ENCODE measurements at places on chromosomes 6 and 20. TPM values are rescaled to one million over a fixed set of nuclear protein-coding genes. Genes with fewer than 3 reads are reported as not detected.

- no peak overlapping the region for H3K4me3 ChIP-seq
- no peaks in the 10 kb centered on the region for H3K36me3 ChIP-seq
- peaks cover 28% of the 10 kb centered on the region for H3K4me1 ChIP-seq
- no peak for DNase-seq
- no peak overlapping the region for H3K27ac ChIP-seq
Measured at GRCh38 chr6:30964075-30964474, 19.4 kb upstream of the MUC21 start.

DNA sequence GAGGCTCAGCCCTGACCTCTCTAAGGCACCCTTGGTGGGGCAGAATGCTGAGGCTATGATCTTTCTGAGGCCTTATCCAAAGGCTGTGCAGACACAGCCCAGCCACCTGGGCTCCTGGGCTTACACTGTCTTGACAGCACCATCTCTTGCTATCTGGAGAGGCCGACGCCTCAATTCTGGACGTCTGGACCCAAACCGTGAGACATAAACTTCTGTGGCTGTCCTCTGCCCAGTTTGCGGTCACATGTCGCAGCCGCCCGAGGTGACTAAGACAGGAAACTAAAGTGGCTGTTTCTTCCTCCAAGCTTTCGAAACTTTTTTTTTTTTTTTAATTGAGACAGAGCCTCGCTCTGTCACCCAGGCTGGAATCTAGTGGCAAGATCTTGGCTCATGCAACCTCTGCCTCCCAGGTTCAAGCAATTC is 49.3 kb downstream of the PRR18 start:
- peaks cover 18% of the 10 kb centered on the region for H3K4me1 ChIP-seq
- peaks cover 5% of the 10 kb centered on the region for H3K36me3 ChIP-seq
- DNase-seq = peak; percentile 65
- H3K27ac ChIP-seq = peak overlapping the region; percentile 79

GRCh38 chr6:319177-320131 is 27.2 kb downstream of the DUSP22 start:
- no peak overlapping the region for H3K4me3 ChIP-seq
- H3K36me3 ChIP-seq = no peaks in the 10 kb centered on the region
- no peaks in the 10 kb centered on the region for H3K4me1 ChIP-seq
- DNase-seq = no peak

- H3K36me3 ChIP-seq = no peaks in the 10 kb centered on the region
- H3K27me3 ChIP-seq = no peaks in the 10 kb centered on the region
- H3K27ac ChIP-seq = no peak overlapping the region
- H3K4me3 ChIP-seq = no peak overlapping the region
- DNase-seq = no peak
Measured at GRCh38 chr6:131041814-131042213, 21.2 kb downstream of the EPB41L2 start.

GRCh38 chr6:42138630-42139619 is 3.5 kb downstream of the C6orf132 start:
- H3K27me3 ChIP-seq = no peaks in the 10 kb centered on the region
- H3K36me3 ChIP-seq = peaks cover 77% of the 10 kb centered on the region
- peaks cover 70% of the 10 kb centered on the region for H3K4me1 ChIP-seq
- H3K4me3 ChIP-seq = peak overlapping the region; percentile 74
- H3K27ac ChIP-seq = peak overlapping the region; percentile 89

DNA sequence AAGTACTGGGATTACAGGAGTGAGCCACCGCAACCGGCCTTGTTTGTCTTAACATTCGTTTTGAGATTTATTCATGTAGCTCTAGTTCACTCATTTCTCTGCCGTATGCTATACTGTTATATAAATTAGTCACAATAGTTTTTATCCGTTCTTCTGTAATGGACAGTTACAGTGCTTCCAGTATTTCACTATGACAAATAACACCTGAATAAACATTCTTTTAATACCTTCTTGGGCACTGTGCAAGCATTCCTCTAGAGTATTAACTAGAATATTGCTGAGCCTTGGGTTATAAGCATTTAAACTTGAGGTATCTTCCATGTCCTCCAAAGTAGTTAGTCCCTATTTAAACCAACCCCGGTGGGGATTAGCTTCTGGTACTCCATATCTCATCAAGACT is 45.6 kb downstream of the STK38 start:
- H3K27me3 ChIP-seq = no peaks in the 10 kb centered on the region
- no peak overlapping the region for H3K4me3 ChIP-seq
- no peak for DNase-seq
- peaks cover 52% of the 10 kb centered on the region for H3K36me3 ChIP-seq

DNA sequence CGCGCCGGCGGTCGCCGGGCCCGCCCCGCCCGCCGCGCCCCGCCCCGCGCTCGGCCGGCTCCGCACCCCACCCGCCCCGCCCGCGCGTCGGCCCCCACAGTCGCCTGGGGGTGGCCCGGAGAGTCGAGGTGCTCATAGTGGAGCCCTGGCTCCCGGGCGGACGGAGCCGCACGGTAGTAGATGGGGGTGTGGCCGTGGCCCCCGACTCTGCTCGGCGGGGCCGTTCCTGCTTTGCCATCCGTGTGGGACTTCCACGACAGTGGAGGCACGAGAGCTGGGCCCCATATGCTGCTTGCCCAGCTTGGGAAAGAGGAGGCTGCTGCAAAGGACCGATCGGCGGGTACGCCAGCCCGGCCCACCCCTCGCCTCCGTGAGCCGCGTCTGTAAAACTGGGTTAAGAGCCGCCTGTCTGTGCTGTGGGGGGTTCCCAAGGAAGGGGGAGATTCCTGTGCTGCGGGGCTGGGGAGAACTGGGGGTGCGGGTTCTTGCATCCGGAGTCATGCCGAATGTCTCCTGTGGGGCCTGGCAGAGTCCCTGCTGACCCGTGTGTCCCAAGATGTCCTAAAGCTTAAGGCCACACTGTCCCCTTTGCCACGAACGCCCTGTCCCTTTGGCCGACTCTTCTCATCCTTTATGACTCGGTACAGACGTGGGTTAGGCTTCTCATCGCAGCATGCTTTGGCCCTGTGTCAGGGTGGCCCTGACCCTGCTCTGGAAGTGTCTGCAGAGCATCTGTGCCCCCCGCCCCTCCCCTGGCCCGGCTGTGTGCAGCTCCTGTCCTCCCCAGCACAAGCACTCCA is at the start of gene OPRL1:
Gene OPRL1 (plus strand): TSS at position 70 of the 800 bp plus-strand sequence. CDS start 12,639 bp downstream, outside the sequence.
- peak within 1 kb of the TSS; percentile 68 for H3K27ac ChIP-seq
- peak within 1 kb of the TSS; percentile 82 for H3K4me3 ChIP-seq
- peaks cover 41% of the 10 kb centered on the region for H3K36me3 ChIP-seq
- no peak for DNase-seq
- peaks cover 32% of the 10 kb centered on the region for H3K4me1 ChIP-seq

DNA sequence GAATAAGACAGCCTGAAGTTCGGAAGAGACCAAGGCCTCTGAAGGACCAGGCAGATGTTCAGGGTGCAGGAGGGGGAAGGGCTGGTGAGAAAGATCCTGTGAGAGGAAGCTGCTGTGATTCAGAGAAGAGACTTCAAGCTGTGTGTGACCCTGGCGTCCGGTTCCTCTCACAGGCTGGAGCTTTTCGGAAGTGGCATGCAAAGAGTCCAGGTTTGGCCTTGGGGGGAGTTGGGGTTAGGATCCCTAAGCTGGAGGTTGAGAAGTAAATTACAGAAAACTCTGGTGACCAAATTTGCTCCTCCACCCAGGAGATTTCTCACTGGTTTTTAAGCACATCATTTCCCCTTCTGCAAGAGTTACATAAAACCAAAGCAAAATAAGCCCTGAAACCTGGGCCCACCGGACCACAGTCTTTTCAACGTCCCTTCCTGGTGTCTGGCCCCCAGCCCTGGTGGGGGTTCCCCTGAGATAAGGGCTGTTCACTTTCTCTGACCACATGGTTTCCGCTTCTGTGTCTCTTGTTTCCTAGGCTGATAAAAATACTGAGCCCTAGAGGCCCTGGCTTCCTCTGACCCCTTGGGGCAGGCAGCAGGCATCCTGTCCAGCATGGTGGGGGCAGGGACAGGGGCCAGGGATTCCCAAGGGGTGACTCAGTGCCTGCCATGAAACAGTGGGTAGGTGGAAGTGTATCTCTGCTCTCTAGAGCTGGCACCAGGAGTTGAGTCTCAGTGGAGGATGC is 12.0 kb upstream of the LTA start:
- H3K4me1 ChIP-seq = peaks cover 21% of the 10 kb centered on the region
- H3K27ac ChIP-seq = peak overlapping the region; percentile 22
- peaks cover 20% of the 10 kb centered on the region for H3K36me3 ChIP-seq
- H3K4me3 ChIP-seq = no peak overlapping the region
- H3K27me3 ChIP-seq = peaks cover 9% of the 10 kb centered on the region

- H3K27me3 ChIP-seq = no peaks in the 10 kb centered on the region
- peaks cover 7% of the 10 kb centered on the region for H3K36me3 ChIP-seq
- H3K27ac ChIP-seq = no peak overlapping the region
- no peak for DNase-seq
- H3K4me1 ChIP-seq = no peaks in the 10 kb centered on the region
Measured at GRCh38 chr20:20580139-20580538, 132.3 kb downstream of the RALGAPA2 start.

DNA sequence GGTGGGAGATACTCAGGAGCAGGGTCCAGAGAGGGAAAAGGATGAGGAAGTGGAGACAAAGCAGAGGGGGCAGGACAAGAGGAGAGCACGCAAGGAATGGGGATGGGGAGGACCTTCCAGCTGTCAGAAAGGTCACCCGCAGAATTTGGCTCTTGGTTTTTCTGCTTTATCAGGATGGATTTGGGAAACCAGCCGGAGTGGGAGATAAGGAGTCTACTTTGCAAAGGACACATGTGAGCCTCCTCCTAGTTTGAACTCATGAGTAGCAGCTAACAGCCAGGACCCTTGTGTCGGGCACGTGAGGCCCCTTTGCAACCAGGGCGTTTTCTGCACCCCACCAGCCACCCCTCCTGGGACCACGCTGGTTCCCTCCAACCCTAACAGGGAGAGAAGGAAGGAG is 7.6 kb upstream of the MICA start:
- peaks cover 20% of the 10 kb centered on the region for H3K36me3 ChIP-seq
- H3K27me3 ChIP-seq = no peaks in the 10 kb centered on the region
- H3K4me1 ChIP-seq = peaks cover under 1% of the 10 kb centered on the region
- H3K27ac ChIP-seq = no peak overlapping the region

DNA sequence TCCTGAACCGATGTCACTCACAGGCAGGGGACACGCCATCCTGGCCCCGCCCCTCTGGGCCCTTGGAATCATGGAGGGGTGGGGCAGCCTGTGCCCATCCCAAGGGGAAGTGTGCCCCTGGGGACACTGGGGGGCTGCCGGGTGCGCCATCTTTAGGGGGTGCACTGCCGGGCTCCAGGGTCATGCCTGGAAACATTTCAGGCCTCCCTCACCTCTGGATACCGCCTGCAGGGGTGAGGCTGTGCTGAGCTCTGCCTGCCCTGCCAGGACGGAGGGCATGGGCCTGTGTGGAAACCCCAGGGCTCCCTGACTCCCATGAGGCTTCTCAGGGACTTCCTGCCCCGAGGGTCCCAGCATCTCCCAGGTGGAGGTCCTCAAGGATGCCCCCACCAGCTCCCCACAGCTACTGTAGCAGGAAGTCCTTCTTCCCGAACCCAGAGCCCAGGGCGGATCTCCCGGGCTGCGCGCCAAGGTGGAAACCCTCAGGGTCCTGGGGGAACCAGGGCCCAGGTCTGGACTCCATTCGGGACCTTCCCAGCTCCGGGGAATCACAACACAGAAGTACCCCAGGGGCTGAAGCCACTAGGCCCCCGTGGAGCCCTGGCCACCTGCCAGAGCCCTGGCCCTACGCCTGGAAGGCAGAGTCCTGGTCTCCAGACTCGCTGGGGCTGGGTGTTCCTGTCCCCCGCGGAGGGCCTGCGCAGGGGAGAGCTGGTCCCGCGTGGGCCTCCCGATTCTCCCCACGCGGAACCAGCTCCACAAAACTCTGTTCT is 15.6 kb downstream of the CHRNA4 start:
- no peak overlapping the region for H3K4me3 ChIP-seq
- H3K36me3 ChIP-seq = peaks cover 12% of the 10 kb centered on the region
- H3K27ac ChIP-seq = no peak overlapping the region
- H3K27me3 ChIP-seq = peaks cover 65% of the 10 kb centered on the region
- no peak for DNase-seq

GRCh38 chr20:39458452-39458851 is 496.3 kb downstream of the DHX35 start:
- no peaks in the 10 kb centered on the region for H3K36me3 ChIP-seq
- no peak overlapping the region for H3K27ac ChIP-seq
- no peak for DNase-seq
- H3K4me1 ChIP-seq = no peaks in the 10 kb centered on the region
- no peak overlapping the region for H3K4me3 ChIP-seq
- no peaks in the 10 kb centered on the region for H3K27me3 ChIP-seq

GRCh38 chr6:111812060-111813038 is 60.9 kb downstream of the FYN start:
- no peak overlapping the region for H3K27ac ChIP-seq
- peaks cover 43% of the 10 kb centered on the region for H3K4me1 ChIP-seq
- no peaks in the 10 kb centered on the region for H3K27me3 ChIP-seq
- no peak for DNase-seq
- H3K36me3 ChIP-seq = no peaks in the 10 kb centered on the region
- H3K4me3 ChIP-seq = no peak overlapping the region

- no peak overlapping the region for H3K4me3 ChIP-seq
- H3K4me1 ChIP-seq = no peaks in the 10 kb centered on the region
- H3K27me3 ChIP-seq = no peaks in the 10 kb centered on the region
Measured at GRCh38 chr6:92777146-92777740, 642.1 kb downstream of the EPHA7 start.

DNA sequence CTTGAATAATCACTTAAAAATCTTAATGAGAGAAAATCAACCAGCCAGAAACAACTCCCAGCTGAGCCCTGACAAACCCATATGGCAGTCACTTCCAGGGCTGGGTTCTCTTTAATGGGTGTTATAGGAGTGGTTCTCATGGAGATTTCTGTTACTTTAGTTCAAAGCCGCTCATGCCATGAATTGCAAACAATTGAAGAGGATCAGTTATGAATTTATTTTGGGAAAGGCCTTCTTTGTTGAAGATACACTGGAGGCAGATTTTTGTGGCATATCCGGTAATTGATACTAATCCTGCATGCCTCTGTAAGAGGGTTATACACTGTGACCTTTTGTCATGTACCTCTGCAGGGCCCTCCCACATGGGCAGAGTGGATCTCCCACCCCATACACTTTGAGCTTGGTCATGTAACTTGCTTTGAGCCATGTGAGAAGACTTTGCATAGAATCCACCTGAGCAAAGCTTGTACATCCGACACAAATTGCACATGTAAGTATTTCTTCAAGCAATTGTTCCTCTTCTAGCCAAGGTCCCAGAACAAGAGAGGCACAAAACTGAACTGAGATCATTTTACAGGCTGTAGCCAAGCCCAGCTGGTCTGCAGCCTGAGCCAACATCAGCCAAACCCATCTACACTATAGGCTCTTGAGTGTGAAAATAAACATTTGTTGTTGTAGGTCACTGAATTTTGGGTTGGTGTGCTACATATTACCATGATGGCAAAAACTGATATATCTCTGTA is 492.3 kb downstream of the PREX1 start:
- H3K27me3 ChIP-seq = no peaks in the 10 kb centered on the region
- no peak for DNase-seq
- H3K36me3 ChIP-seq = peaks cover 7% of the 10 kb centered on the region
- peaks cover 32% of the 10 kb centered on the region for H3K4me1 ChIP-seq
- H3K27ac ChIP-seq = no peak overlapping the region

DNA sequence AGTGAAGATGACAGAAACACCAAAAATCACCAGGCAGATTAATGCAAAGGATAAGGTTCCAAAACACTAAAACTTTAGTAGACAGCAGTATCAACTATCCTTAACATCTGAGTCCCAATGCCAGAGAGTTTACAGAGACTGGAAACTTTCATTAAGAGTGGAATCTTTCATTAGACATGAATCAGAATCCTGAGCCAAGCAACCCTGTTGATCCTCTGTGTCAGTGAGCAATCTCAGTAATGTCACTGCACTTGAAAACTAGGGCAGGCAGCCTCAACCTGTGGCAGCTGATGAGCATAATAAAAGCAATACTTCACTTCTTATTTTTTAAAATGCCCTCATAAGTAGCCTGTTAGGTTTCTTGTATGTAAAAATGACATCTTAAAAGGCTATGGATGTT is 252.8 kb upstream of the PLN start:
- H3K27ac ChIP-seq = no peak overlapping the region
- H3K4me3 ChIP-seq = no peak overlapping the region
- DNase-seq = no peak
- no peaks in the 10 kb centered on the region for H3K4me1 ChIP-seq

Gene FAM83D
- 84.0 TPM for total RNA-seq

Gene GSTA3
- not detected for total RNA-seq

Measured in Calu3 (cell line).